ENCODE measurements at places on chromosomes 11 and 22.
A peak's percentile ranks its signal among the peaks of the same experiment; 100 is the strongest.

- no peak for DNase-seq
Measured at GRCh38 chr22:26394777-26395176, 34.3 kb upstream of the ASPHD2 start.

- no peak for DNase-seq
Measured at GRCh38 chr11:79430280-79430679, 10.6 kb downstream of the TENM4 start.

- no peak for DNase-seq
Measured at GRCh38 chr11:46010100-46010499, 87.6 kb downstream of the LARGE2 start.

DNA sequence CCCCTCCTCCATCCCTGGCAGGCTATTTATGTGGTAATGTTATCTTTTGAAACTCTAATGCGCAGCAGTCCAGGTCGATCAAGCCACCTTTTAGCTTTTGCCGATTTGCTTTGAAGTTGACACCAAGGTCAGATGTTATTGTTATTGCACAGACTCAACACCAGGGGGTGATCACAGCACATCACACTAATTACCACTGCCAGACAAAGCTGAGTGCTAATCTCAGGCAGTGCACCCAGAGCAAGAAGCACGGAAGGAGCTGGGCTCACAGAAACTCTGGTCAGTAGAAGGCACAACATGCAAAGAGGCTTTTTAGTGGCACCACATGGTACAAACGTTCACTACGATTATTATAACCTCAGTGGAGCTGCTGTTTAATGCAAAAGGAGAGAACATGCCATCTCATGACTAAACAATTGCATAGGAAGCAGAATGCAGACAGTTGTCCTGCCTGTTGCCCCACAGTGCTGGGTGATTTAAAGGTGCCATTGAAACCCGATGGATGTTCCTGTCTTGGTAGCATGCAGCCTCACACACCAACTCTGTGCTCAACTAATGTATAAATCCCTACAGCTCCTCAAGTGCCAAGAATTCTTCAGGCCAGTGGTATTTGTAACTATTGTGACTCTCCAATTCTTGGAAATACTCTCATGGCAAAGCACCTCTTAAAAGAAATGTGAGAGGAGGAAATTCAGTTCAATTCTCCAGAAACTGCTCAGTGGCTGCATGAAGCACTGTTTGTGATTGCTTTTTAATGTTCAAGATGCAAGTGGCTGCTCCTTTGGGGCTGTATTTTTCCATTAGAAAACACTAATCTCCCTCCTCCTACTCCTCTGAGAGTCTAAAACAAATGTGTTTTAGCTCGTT lies 353.9 kb upstream of the DDI1 start:
- peak; percentile 42 for DNase-seq

DNA sequence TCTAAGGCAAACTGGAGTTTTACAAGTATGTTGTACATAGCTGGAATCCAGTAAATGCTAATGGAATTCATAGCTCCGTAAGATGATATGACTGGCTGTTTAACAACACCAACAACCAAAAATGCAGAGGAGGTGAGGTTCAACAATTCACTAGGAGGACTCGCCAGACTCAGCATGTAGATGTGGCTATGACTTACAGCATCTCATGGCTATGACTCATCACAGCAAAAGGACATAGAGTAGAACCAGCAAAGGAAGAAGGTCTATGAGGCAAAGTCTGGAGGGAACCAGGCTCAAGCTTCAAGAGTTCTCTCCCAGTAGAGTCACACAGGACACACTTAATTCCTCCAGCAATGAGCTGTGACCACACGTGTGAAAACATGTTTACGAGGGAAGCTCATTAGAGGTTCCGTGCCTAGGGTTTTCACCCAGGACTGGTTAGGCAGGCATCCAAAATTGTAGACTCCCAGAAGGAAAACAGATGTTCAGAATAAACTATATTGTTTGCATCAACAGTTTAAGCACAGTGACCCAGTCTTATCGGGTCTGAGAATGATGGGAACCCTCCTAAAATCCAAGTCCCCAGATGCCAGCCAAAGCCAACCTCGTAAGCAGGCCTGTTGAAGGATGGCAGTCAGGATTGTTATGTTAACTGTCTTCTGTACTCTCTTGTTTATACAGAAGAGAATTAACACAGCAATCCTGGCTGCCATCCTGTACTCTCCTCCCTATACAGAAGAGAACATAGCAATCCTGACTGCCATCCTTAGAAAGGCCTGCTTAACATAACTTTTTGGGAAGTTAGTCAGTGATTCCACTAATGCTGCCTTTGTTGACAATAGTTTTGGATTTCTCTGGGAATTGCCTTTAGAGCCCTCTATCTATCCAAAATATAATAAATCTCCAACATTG lies 116.6 kb downstream of the LARGE1 start:
- DNase-seq = no peak

DNA sequence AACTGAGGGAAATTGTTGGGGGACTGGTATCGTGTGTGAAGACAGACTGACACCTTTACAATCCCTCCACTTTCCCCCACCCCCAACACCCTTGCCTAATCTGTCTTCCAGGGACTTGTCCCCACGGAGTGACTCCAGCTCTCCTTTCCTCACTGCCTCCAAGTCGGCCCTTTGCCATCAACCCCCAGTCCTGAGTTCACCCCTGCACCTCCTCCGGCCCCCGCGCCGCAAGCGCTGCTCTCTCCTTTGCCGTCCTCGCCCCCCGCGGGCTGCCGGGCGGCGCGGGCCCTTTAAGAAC lies 183 bp upstream of the ABCG4 start:
- DNase-seq = no peak
